ENCODE measurements at places on chromosomes 4 and X.

GRCh38 chr4:6095023-6095752 lies 77.0 kb upstream of the C4orf50 start:
- H3K27ac ChIP-seq = no peak overlapping the region
- peaks cover 1% of the 10 kb centered on the region for H3K27me3 ChIP-seq
- no peaks in the 10 kb centered on the region for H3K36me3 ChIP-seq
- DNase-seq = no peak
- H3K4me1 ChIP-seq = no peaks in the 10 kb centered on the region

GRCh38 chrX:150212672-150213480 lies 150.2 kb upstream of the MAMLD1 start:
- H3K27me3 ChIP-seq = peaks cover 4% of the 10 kb centered on the region
- no peaks in the 10 kb centered on the region for H3K4me1 ChIP-seq
- H3K36me3 ChIP-seq = no peaks in the 10 kb centered on the region
- no peak overlapping the region for H3K4me3 ChIP-seq
- H3K27ac ChIP-seq = no peak overlapping the region
- DNase-seq = no peak

DNA sequence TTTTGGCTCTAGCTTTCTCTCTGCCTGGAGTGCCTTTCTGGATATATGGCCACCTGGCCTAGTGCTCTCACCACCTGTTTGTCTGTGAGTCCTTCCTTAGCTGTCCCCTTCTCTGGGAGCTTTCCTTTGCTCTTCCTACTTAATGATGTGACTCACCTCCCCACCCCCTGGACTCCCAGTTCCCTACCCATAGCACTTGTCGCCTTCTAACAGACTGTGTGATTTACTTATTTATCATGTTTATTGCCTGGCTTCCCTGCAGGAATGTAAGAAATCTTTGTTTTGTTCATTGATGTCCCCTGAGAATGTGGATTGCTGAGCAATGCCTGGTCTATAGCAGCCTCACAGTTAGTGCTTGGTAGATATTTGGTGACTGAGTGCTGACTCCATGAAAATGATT lies 18.9 kb downstream of the ADD1 start:
- DNase-seq = no peak
- H3K4me3 ChIP-seq = no peak overlapping the region
- no peaks in the 10 kb centered on the region for H3K27me3 ChIP-seq
- peaks cover 61% of the 10 kb centered on the region for H3K4me1 ChIP-seq
- H3K27ac ChIP-seq = peak overlapping the region; percentile 19

- peak overlapping the region; percentile 38 for H3K27ac ChIP-seq
- peaks cover 6% of the 10 kb centered on the region for H3K4me1 ChIP-seq
- no peak overlapping the region for H3K4me3 ChIP-seq
Observed at GRCh38 chrX:49059681-49060085, 884 bp downstream of the CCDC120 start.

GRCh38 chrX:123688524-123688923 lies 44.3 kb downstream of the THOC2 start:
- H3K4me1 ChIP-seq = peaks cover 3% of the 10 kb centered on the region
- no peaks in the 10 kb centered on the region for H3K27me3 ChIP-seq
- H3K27ac ChIP-seq = peak overlapping the region; percentile 78
- H3K4me3 ChIP-seq = no peak overlapping the region
- DNase-seq = no peak

DNA sequence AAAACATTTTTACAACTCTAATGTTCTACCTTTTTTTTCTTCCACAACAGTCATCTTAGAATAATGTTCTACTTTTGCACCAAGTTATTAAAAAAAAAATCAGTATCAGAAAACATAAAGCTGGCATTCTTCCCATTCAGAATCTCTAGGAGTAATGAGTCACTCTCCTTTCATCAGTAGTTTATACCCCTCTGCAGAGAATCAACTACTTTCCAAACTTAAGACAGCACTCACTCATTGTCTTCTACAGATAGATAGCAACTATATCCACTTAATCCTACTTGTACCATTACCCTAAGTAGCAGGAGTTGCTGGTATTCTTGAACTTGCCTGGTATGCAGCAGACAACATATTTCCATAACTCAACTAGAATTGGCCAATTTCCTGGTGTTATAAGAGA lies 3.2 kb downstream of the TIGD4 start:
- DNase-seq = no peak
- peaks cover 29% of the 10 kb centered on the region for H3K4me1 ChIP-seq
- H3K27me3 ChIP-seq = no peaks in the 10 kb centered on the region
- no peak overlapping the region for H3K4me3 ChIP-seq
- no peak overlapping the region for H3K27ac ChIP-seq

GRCh38 chr4:2063557-2064275 lies 4.6 kb downstream of the NAT8L start:
- peaks cover 3% of the 10 kb centered on the region for H3K4me1 ChIP-seq
- no peak overlapping the region for H3K27ac ChIP-seq
- DNase-seq = no peak
- H3K27me3 ChIP-seq = peaks cover 4% of the 10 kb centered on the region

- H3K27me3 ChIP-seq = no peaks in the 10 kb centered on the region
- no peaks in the 10 kb centered on the region for H3K36me3 ChIP-seq
Observed at GRCh38 chr4:137312257-137312656, 220.0 kb downstream of the PCDH18 start.

- peaks cover 3% of the 10 kb centered on the region for H3K27me3 ChIP-seq
- DNase-seq = no peak
- H3K27ac ChIP-seq = no peak overlapping the region
- H3K36me3 ChIP-seq = no peaks in the 10 kb centered on the region
Observed at GRCh38 chr4:54877006-54877405, 219.2 kb downstream of the KIT start.

GRCh38 chr4:145061318-145061920 lies 36.6 kb downstream of the ANAPC10 start:
- H3K27me3 ChIP-seq = no peaks in the 10 kb centered on the region
- peaks cover 6% of the 10 kb centered on the region for H3K36me3 ChIP-seq
- no peak for DNase-seq
- H3K4me1 ChIP-seq = peaks cover 4% of the 10 kb centered on the region

DNA sequence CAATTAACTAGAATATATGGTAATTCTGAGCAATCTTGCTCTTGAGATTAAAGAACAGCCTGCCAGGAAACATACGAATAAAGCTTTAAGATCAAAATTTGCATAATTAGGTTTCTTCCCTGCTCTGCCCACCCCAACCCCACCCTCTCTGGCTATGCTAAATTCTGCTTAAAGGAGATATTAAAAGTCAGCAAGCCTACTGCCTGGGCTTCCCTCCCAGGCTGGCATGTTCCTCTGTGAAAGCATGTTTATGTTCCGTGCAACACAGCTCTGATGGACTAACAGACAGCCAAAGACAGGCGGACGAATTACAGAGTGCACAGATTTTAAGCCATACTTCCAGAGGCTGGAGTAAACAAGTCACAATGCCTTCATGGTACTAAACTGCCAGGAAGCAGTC lies 28.4 kb downstream of the CD99L2 start:
- H3K27me3 ChIP-seq = no peaks in the 10 kb centered on the region
- H3K36me3 ChIP-seq = peaks cover 9% of the 10 kb centered on the region
- no peak overlapping the region for H3K27ac ChIP-seq
- H3K4me3 ChIP-seq = no peak overlapping the region
- no peak for DNase-seq
- peaks cover 21% of the 10 kb centered on the region for H3K4me1 ChIP-seq

GRCh38 chr4:23169608-23170311 lies 477.0 kb downstream of the GBA3 start:
- no peaks in the 10 kb centered on the region for H3K4me1 ChIP-seq
- H3K27me3 ChIP-seq = no peaks in the 10 kb centered on the region
- no peak for DNase-seq
- H3K27ac ChIP-seq = no peak overlapping the region

DNA sequence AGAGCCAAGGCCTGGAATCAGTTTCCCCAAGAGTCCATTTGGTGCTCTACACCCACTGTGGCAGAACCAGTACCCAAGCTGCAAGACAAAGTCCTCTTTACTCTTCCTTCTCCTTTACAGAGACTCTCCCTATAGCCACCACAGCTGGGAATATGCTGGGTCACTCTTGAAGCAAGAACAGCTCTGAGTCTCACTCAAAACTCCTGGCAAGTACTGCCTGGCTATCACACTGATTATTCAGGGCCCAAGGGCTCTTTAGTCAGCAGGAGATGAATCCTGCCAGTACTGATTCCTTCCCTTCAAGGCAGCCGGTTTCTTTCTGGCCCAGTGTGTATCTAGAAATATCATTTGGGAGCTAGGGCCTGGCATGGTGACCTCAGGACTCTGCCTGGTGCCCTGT lies 130.9 kb downstream of the AR start:
- no peak overlapping the region for H3K27ac ChIP-seq
- no peaks in the 10 kb centered on the region for H3K36me3 ChIP-seq
- no peak overlapping the region for H3K4me3 ChIP-seq
- no peaks in the 10 kb centered on the region for H3K27me3 ChIP-seq
- H3K4me1 ChIP-seq = no peaks in the 10 kb centered on the region

GRCh38 chr4:112127803-112128202 lies 17.5 kb upstream of the FAM241A start:
- H3K4me1 ChIP-seq = no peaks in the 10 kb centered on the region
- H3K27ac ChIP-seq = no peak overlapping the region
- no peak for DNase-seq
- H3K4me3 ChIP-seq = no peak overlapping the region
- H3K27me3 ChIP-seq = peaks cover 2% of the 10 kb centered on the region
- H3K36me3 ChIP-seq = no peaks in the 10 kb centered on the region

- H3K27ac ChIP-seq = no peak overlapping the region
- H3K4me1 ChIP-seq = peaks cover 18% of the 10 kb centered on the region
- no peaks in the 10 kb centered on the region for H3K27me3 ChIP-seq
Observed at GRCh38 chr4:118823471-118823870, 12.5 kb downstream of the SEC24D start.

DNA sequence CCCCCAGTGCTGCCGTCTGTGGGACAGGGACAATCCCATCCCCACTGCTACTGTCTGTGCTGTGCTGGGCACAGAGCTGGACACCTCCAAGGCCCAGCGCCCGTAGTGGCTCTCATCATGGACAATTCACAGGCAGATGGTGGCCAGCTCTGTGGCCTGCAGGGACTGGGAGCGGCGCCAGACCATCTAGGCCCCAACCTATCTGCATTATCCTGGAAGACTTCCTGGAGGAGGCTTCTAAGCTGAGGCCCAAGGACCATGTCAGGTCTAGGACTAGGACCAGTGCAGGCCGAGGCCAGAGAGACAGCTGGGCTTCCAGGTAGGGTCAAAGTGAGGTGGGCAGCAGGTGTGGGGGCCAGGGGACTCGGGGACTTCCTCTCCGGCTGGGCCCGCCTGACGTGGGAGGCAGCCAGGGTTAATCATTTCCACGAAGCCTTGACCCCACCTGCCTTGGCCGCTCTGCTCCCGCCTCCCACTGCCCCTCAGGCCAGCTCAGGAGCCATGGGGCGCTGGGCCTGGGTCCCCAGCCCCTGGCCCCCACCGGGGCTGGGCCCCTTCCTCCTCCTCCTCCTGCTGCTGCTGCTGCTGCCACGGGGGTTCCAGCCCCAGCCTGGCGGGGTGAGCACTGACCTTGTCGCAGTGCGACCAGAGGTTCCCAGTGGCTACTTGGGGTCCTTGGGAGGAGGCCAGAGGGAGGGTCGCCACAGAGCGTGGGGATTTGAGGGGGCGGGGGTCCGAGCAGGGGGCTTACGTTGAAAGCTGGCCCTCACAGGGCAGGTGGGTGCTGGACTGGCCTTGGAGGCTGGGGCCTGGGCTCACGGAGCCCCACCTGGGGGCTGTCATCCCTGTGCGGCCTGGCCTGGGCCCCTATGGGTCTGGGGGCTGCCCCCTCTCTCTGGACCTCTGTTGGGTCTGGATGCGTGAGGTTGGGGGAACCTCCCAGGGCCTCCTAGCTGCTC lies at the start of gene HGFAC:
HGFAC (plus strand) TSS at position 468 of the 959 bp plus-strand sequence; CDS start at position 502, 34 bp downstream.
- H3K27me3 ChIP-seq = no peaks in the 10 kb centered on the region
- no peak for DNase-seq
- no peak within 1 kb of the TSS for H3K27ac ChIP-seq
- H3K36me3 ChIP-seq = no peaks in the 10 kb centered on the region
- H3K4me1 ChIP-seq = no peaks in the 10 kb centered on the region

DNA sequence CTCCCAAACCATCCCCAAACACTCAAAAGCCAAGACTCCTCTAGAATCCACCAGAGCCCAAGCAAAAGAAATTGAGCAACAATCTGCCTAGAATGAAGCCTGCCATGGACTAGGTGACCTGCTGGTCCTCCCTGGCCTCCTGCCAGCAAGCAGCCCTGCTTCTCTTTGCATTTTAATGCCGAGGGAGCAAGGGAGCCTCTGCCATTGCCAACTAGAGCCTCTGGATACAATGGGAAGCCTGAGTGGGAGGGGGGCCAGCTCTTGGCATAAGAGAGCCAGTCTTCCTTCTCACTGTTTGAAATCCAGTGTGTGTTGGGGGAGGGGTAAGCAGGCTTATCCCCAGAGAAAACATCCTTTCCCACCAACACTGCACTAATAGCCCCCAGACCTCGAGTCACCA lies 1.5 kb upstream of the GDPD2 start:
- no peak for DNase-seq
- peaks cover 2% of the 10 kb centered on the region for H3K27me3 ChIP-seq
- no peak overlapping the region for H3K27ac ChIP-seq
- no peaks in the 10 kb centered on the region for H3K36me3 ChIP-seq

DNA sequence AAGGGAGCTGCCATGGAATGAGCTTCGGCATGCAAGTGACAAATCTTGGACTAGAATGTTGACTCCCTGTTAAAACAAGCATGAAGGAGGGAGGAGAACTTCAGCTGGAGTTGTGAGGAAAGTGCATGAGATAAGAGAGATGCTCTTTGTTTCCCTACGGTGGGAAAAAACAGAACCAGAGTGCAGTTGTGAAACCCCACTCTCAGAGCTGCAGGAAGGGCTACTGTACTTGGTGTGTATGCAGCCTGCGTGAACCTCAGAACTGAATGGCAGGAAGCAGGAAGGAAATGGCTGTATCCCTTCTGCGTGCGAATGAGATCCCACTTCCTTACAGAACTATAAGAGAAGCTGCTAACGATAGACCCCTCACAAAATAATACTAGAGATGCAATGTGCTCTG lies 57.2 kb downstream of the EGF start:
- H3K36me3 ChIP-seq = no peaks in the 10 kb centered on the region
- peaks cover 10% of the 10 kb centered on the region for H3K4me1 ChIP-seq
- no peak overlapping the region for H3K4me3 ChIP-seq
- H3K27ac ChIP-seq = no peak overlapping the region
- H3K27me3 ChIP-seq = peaks cover 9% of the 10 kb centered on the region
- no peak for DNase-seq

- peaks cover 15% of the 10 kb centered on the region for H3K36me3 ChIP-seq
- no peak for DNase-seq
- H3K27me3 ChIP-seq = no peaks in the 10 kb centered on the region
- H3K27ac ChIP-seq = peak overlapping the region; percentile 66
- peaks cover 18% of the 10 kb centered on the region for H3K4me1 ChIP-seq
Observed at GRCh38 chr4:27007507-27007906, 146.9 kb downstream of the STIM2 start.

- no peaks in the 10 kb centered on the region for H3K27me3 ChIP-seq
- H3K4me3 ChIP-seq = no peak overlapping the region
- no peaks in the 10 kb centered on the region for H3K36me3 ChIP-seq
Observed at GRCh38 chrX:5399403-5399802, 829.3 kb downstream of the NLGN4X start.

DNA sequence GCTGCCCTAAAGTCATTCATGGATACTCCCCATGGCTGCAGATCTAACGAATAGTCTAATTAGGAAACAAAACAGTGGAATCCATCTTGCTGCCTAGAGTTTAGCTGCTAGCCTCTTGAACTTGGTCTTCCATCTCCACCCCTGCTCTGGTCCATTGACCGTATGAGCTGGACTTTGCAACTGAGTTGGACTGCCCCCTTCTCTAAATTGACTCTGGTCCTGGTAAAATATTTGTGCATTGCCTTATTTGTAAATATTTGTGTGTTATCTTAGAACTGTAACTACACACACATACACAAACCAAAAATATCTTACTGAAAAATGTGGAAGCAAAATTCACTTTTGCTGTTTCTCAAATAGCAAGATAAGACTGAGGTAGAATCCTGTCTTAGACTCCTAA lies 181.3 kb downstream of the NWD2 start:
- DNase-seq = no peak
- H3K27ac ChIP-seq = no peak overlapping the region
- peaks cover 5% of the 10 kb centered on the region for H3K27me3 ChIP-seq
- H3K4me3 ChIP-seq = no peak overlapping the region
